Endodermal cell (in vitro differentiated cells): ENCODE measurements at places on chromosomes 16 and 17. TPM values are rescaled to one million over a fixed set of nuclear protein-coding genes. Genes with fewer than 3 reads are reported as not detected.

Gene CCDC200
- not detected in 3 replicates for total RNA-seq

- peak; percentile 88 for DNase-seq
These were observed 162.9 kb downstream of the COPRS start for GRCh38 chr17:31696184-31696602.

DNA sequence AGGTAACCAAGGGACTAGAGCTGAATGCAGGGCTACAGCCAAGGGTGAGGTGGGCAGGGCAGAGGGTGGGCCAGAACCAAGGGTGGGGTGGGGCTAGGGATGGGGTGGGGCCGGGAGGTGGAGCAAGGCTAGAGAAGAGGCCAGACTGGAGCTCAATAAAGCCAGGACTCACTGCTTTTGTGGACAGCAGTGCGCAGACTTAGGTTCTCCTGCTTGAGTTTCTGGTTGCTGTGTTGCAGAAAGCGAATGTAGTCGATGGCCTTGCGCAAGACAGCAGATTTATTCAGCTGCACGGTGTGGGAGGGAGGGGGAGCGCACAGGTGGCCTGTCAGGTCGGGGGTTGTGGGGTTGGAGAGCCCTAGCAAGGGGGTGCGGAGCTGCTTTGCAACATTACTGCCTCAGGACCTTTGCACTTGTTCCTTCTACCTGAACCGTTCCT lies 18.7 kb downstream of the SREBF1 start:
- DNase-seq, result peak; percentile 81

DNA sequence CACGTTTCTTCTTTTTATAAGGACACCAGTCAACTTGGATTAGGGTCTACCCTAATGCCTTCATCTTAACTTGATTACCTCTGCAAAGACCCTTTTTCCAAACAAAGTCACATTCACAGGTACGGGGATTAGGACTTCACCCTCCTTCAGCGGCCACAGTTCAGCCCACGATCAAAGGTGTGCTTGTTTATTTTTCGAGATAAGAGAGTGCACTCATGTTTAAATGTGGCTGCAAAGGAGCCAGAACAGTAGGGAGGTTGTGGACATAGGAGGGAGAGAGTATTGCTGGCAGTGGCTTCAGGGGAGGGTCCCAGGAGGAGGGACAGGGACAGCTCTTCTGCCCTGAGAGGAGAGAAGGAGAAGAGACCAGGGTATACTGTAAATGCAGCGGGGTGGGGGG lies 46.7 kb downstream of the MGAT5B start:
- no peak for DNase-seq

Gene CRYM
- total RNA-seq, result 14.2 and 18.3 TPM in 2 replicates

DNA sequence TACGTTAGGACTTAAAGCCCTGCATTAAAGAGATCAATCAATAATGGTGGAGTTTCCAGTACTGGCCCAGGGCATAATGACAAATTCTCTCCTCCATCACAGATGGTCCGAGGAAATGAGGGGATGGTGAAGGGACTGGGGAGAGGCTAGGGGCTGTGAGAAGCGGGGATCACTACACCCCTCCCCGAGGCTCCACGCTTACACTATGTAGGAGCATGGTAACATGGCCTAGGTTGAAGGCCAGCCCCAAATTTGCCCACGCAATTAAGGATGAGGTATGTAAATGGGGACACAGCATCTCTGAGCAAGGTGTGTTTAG lies 8.0 kb upstream of the AKTIP start:
- DNase-seq, result no peak

- DNase-seq, result no peak
These were observed 30.1 kb downstream of the UBN1 start for GRCh38 chr16:4877380-4877685.

GRCh38 chr16:13923703-13924298 lies 3.8 kb downstream of the ERCC4 start:
- DNase-seq, result no peak

DNA sequence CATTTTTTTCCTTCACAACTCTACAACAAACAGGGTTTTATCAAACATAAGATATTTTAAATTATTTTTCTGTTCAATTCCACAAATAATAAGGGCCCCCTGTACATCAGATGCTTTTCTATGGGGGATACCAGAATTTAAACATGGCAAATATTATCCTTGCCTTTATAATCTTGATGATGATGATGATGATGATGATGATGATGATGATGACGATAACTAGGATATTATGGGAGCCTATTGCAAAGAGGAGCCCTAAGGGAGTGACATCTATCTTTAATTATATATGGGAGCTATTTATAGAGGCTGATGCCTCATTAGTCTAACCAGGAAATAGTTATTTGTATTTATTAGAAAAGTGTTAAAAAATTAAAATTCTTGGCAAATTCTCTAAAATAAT lies 6.8 kb downstream of the MEIOC start:
- DNase-seq, result no peak

Gene IL21R
- total RNA-seq, result not detected in 3 replicates

DNA sequence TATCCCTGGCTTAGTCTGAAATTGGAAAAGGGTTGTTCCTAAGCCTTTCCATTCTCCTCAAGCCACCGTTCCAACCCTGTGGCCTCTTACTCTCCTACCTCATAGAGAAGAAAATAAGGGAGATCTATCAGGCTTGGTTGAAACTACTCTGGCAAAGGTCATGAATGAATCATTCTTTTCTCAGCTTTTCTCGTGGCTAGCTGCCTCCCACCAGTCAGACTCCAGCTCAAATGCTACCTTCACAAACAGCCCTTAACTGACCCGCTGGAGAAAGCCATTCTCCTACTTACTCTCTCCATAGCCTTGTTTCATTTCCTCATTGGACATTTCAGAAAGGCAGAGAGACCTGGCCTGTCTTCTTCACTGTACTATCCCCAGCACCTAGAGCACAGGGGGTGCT lies 8.9 kb downstream of the MYH10 start:
- no peak for DNase-seq

DNA sequence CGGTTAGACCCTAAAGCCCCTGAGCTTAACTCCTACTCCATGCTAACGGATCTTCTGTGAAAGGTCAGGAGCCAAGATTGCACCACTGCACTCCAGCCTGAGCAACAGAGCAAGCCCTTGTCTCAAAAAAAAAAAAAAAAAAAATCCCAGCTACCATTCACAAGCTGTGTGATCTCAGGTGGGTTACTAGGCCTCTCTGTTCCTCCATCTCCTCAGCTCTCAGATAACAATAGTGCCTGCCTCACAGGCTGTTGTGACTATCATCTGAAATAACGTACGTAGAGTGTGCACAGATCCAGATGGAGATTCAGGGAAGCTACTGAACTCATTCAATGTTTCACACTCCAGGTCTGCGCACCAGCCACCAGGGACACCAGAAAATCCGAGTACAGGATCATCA lies 57.8 kb downstream of the C16orf95 start:
- no peak for DNase-seq

Gene RHBDF1
- 68.5 and 70.7 TPM in 2 replicates for total RNA-seq

- DNase-seq, result no peak
These were observed 32.4 kb downstream of the HAPSTR1 start for GRCh38 chr16:9123871-9124270.

GRCh38 chr16:66026211-66026610 lies 340.3 kb upstream of the CDH5 start:
- peak; percentile 72 for DNase-seq

GRCh38 chr17:59371416-59372100 lies 40.1 kb downstream of the YPEL2 start:
- no peak for DNase-seq

GRCh38 chr16:14958970-14959369 lies 15.9 kb upstream of the PDXDC1 start:
- DNase-seq, result peak; percentile 33

- DNase-seq, result peak; percentile 52
These were observed 436.1 kb upstream of the GOT2 start for GRCh38 chr16:59170099-59170712.

Gene NPIPB13
- total RNA-seq, result 14.1 and 18.3 TPM in 2 replicates

Gene GDPD1
- total RNA-seq, result 22.4 to 42.1 TPM (median 41.3 TPM) in 3 replicates

GRCh38 chr17:44331249-44331760 lies 6.7 kb upstream of the SLC25A39 start:
- peak; percentile 93 for DNase-seq

Gene SOX15
- total RNA-seq, result 6.4 and 6.9 TPM in 2 replicates
